Mesangial cell (primary cell): ENCODE measurements at places on chromosomes 5 and 9. TPM values are rescaled to one million over a fixed set of nuclear protein-coding genes. Genes with fewer than 3 reads are reported as not detected.

GPRIN1 gene
- total RNA-seq, result 7.6 and 37.2 TPM in 2 replicates

DMRT3 gene
- total RNA-seq, result 8.8 and 9.6 TPM in 2 replicates

IRX1 gene
- total RNA-seq, result 0.81 and 5.6 TPM in 2 replicates

HSPB3 gene
- not detected in 2 replicates for total RNA-seq

OR2S2 gene
- total RNA-seq, result not detected in 2 replicates

FGF18 gene
- 0.33 and 14.1 TPM in 2 replicates for total RNA-seq

FREM1 gene
- under 0.01 and 1.6 TPM in 2 replicates for total RNA-seq

DMRTA1 gene
- 1.3 and 1.9 TPM in 2 replicates for total RNA-seq

GABRP gene
- total RNA-seq, result not detected in 2 replicates

SLC34A3 gene
- total RNA-seq, result not detected in 2 replicates

PCDHB5 gene
- total RNA-seq, result 0.33 and 1.5 TPM in 2 replicates

DBH gene
- not detected in 2 replicates for total RNA-seq

PCDHA1 gene
- total RNA-seq, result under 0.01 and 0.16 TPM in 2 replicates

ENG gene
- total RNA-seq, result 24.2 and 29.0 TPM in 2 replicates

IRX2 gene
- total RNA-seq, result 0.33 and 4.6 TPM in 2 replicates

FABP6 gene
- not detected in 2 replicates for total RNA-seq

TRAF1 gene
- 2.4 and 2.6 TPM in 2 replicates for total RNA-seq

VCAN gene
- 284 and 1,012 TPM in 2 replicates for total RNA-seq

TAS2R1 gene
- total RNA-seq, result not detected in 2 replicates

SHC3 gene
- 7.2 and 9.1 TPM in 2 replicates for total RNA-seq

PAPPA gene
- 8.4 and 9.5 TPM in 2 replicates for total RNA-seq

NEUROG1 gene
- total RNA-seq, result not detected in 2 replicates

FCN1 gene
- not detected in 2 replicates for total RNA-seq

TAF11L6 gene
- total RNA-seq, result not detected in 2 replicates

BBLN gene
- 177 and 374 TPM in 2 replicates for total RNA-seq

ANKRD34B gene
- total RNA-seq, result 0.33 and 1.5 TPM in 2 replicates

CAVIN4 gene
- total RNA-seq, result 0.25 and 0.33 TPM in 2 replicates

TRPM6 gene
- total RNA-seq, result under 0.01 and 0.16 TPM in 2 replicates

SLC6A3 gene
- total RNA-seq, result not detected in 2 replicates

ANAPC2 gene
- total RNA-seq, result 19.6 and 22.9 TPM in 2 replicates

RFESD gene
- total RNA-seq, result 0.98 and 3.7 TPM in 2 replicates

OR2K2 gene
- 0.16 TPM in 1 of 2 replicates, not detected in the other for total RNA-seq
